ENCODE measurements at places on chromosomes 1 and 21.

GRCh38 chr21:24716281-24716918 lies 890.9 kb downstream of the MRPL39 start:
- no peak for DNase-seq

- DNase-seq: no peak
Measured at GRCh38 chr1:9127395-9128165, 1.3 kb downstream of the GPR157 start.

DNA sequence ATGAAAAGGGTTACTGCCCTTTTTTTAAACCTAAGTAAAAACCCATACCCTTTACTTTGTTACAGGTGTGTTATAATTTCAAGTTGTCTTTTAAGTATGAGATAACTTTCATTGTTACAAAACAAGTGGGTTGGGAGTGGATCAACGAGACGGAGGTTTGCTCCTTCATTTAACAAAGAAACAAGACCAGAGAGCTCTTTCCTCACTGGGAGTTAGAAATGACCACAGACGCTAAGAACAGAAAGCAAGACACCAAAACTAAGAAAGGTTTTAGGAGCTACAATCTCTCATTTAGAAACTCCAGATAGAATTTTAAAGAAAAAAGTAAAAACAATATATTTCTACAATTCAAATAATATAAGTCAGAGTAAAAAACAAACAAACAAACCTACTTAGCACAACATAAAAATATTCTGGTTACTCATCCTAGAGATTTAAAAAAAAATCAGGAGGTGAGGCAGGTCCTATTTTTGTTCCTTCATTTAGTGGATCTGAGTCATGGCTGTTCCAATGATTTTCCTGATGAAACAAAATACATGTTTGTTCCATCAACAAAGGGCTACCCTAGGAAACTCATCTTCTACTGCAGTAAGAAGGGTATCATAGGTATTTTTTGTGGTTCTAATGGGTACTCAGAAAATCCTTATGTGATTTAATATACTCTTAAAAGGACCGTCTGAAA lies 33.0 kb downstream of the APP start:
- DNase-seq: no peak

- DNase-seq: no peak
Measured at GRCh38 chr1:198054510-198054909, 102.3 kb upstream of the NEK7 start.

DNA sequence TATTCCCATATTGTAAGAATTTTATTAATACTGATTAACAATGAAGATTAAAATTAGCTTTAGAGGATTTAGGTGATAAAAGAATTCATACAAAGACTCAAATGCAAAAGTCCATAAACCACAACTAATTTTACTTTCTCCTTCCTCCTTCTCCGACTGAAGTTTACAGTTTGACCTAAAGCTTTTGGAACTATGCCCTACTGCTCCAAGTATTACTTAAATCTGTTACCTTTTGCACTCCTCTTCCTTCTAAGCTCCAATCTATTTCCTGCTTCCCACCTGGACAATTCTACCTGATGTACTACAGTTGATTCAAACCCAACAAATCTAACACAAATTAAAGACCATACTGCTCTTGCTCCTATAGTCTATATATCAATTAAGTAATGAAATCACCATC lies 36.3 kb downstream of the ANKRD13C start:
- no peak for DNase-seq

Measured in CD14-positive monocyte (primary cell).